ENCODE measurements at places on chromosomes 5 and 9. TPM values are rescaled to one million over a fixed set of nuclear protein-coding genes. Genes with fewer than 3 reads are reported as not detected.
A peak's percentile ranks its signal among the peaks of the same experiment; 100 is the strongest.

DNA sequence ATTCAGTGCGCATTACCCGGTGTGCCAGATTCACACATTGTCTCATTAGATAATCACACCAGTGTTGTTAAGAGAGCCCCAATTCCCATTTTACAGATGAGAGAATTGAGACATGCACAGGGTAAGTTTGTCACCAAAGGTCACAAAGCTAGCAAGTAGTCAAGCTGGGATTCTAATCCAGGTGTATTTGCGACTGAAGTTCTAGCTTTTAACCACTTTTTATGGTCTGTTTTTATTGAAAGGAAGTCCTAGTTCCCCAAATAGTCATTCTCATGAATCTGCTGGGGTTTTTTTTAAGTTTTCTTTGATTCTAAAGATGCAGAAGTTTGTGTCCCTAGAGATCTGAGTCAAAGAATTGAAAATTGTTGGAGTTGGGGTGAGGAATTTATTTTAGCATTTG, 136.5 kb downstream of the DPYSL3 start:
- no peak for DNase-seq

DNA sequence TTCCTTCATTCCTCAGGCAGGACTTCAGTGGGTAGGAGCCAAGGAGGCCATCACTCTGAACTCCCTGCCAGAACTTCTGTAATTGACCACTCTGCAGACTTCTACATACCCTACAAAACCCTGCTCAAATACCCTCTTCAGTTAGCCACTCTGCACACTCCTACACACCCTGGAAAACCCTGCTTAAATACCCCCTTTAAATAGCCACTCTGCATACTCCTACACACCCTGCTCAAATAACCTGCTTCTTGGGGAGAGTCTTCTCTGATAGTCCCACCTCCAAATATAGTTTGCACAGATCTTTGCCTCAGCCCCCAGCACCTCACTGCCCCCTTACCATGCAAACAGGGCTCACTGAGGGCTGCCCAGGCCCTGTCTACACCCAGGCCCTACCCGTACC, 18.6 kb upstream of the CARD19 start:
- no peak for DNase-seq

DNA sequence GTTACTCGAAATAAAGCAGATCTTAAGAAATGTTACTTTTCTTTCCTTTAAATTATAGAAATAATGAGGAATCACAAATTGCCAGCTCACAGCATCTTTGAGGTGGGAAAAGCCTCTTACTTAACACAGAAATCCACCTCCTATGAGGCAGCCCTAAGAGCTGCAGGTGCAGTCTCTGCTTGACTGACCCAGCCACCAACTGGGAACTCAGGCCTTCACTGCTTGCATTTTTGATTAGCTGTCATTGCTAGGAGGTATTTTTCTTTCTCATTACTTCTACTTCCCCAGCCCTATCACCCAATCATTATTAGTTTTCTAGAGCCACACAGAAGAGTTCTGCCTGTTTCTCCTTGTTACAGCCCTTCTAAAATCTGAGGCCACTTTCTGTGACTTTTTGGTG, 416.5 kb upstream of the KLF4 start:
- DNase-seq, result no peak

DNA sequence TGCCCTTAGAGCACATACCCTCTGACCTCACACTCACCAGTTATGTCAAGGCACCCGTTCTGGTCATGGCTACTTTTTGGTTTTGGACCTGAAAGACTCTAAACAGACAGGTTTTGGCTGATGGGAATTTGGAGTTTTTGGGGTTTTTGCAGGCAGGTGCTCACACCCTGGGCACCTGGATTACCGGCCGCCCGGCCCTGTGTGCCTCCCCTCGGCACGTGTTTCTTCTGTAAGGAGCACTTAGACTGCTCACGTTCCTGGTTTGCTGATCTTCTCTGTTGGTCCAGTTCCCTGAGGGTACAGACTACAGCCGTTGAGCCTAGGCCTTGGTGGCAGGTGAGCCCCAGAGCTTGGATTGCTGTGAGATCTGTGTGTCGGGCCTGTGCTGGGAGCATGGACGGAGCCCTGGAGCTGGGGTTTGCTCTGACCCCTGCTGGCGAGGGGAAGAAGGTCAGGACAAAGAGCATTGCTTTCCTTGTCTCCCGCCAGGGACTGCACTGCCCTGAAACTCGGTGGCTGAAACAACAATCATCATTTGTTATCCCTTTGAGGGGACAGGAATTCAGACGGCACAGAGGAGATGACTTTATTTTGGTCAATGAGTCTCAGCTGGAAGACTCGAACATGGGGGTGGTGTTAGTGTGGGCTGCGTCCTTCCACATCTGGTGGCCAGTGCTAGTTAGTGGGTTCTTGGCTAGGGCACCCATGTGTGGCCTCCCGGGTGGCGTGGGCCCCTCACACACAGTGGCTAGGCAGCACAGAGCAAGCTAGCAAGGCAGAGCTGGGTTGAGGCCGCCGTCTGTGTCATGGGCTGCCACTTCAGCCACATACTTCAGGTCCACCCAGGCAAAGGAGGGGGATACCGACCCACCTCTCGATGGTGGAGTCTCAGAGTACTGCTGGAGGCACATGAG, 76.4 kb downstream of the EHMT1 start:
- no peak for DNase-seq

GRCh38 chr5:153358315-153358976, 132.0 kb upstream of the GRIA1 start:
- DNase-seq, result no peak

- DNase-seq, result peak; percentile 99
Measured at GRCh38 chr5:91379914-91380490, 3.1 kb downstream of the ARRDC3 start.

- DNase-seq, result no peak
Measured at GRCh38 chr5:78698191-78698791, 49.7 kb upstream of the LHFPL2 start.

DNA sequence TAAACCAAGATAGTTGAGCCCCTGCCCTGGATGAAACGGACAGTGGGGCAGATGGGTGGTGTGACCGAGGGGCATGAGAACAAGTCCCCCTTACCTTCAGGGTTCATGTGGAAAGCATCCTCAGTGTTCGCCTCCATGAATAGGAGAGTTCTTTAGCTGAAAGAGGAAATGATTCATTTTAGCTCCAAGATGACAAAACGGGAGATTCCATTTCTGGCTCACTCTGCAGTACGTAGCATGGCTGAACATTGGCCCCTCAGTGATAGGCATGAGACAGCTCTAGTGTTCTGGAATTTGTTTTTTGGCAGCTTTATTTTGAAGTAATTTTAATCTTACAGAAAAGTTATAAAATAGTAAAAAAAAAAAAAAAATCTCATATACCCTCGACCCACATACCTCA, 70.2 kb upstream of the AGXT2 start:
- DNase-seq, result no peak

GRCh38 chr9:9215050-9215449, 1397.8 kb downstream of the PTPRD start:
- DNase-seq, result no peak

DNA sequence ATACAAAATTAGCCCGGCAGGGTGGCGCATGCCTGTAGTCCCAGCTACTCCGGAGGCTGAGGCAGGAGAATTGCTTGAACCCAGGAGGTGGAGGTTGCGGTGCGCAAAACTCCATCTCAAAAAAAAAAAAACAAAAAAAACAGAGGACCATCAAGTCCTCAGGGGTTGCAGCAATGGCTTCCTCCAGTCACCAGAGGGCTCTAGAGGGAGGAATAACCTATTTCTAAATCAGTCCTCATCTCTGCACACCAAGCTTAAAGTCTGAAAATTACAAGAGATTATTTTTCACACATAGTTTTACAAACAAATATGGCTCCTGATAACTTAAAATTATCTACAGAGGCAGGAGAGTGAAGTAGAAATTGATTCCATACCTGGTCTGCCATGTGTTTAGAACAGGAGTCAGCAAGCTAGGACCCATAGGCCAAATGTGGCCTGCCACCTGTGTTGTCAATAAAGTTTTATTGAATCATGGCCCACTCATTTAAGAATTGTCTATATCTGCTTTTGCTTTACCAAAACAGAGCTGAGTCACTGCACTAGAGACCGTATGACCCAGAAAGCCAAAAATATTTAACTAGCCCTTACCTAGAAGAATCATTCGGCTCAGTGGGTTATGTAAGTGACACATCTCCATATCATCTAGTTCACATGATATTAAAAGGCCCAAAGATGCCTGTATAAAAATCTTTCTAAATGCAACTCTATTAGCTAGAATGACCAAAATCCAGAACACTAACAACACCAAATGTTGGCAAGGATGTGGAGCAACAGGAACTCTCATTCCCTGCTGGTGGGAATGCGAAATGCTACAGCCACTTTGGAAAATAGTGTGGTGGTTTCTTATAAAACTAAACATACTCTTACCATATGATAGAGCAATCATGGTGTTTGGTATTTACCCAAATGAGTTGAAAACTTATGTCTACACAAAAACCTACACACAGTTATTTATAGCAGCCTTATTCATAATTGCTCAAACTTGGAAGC, 207.7 kb downstream of the FRMD3 start:
- DNase-seq, result no peak

GRCh38 chr5:158755986-158756385, 343.7 kb downstream of the EBF1 start:
- no peak for DNase-seq

DNA sequence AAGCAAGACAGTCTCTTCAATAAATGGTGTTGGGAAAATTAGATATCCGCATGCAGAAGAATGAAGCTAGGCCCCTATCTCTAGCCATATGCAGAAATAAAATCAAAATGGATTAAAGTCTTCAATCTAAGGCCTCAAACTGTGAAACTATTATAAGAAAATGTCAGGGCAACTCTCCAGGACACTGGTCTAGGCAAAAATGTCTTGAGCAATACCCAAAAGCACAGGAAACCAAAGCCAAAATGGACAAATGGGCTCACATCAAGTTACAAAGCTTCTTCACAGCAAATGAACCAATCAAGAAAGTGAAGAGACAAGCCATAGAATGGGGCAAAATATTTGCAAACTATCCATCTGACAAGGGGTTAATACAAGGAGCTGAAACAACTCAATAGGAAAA, 338.8 kb downstream of the NNT start:
- no peak for DNase-seq

DNA sequence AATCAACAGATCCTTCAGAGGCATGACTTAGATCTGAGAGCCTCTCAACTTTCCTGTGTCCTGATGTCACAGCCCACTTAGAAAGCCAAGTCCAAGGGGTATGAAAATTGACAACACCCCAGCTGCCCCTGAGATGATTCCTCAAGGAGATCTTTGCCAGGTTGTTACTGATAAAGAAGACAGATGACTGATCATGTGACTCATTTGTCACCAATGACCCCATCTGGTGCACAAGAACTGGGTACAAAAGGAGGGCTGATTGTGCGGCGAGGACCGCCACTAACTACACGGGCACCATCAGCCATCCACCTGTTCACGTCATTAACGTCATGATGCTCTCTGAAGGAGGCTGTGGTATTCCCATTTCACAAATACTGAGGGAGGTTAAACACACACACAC, 583.2 kb upstream of the KLF4 start:
- DNase-seq, result no peak

DNA sequence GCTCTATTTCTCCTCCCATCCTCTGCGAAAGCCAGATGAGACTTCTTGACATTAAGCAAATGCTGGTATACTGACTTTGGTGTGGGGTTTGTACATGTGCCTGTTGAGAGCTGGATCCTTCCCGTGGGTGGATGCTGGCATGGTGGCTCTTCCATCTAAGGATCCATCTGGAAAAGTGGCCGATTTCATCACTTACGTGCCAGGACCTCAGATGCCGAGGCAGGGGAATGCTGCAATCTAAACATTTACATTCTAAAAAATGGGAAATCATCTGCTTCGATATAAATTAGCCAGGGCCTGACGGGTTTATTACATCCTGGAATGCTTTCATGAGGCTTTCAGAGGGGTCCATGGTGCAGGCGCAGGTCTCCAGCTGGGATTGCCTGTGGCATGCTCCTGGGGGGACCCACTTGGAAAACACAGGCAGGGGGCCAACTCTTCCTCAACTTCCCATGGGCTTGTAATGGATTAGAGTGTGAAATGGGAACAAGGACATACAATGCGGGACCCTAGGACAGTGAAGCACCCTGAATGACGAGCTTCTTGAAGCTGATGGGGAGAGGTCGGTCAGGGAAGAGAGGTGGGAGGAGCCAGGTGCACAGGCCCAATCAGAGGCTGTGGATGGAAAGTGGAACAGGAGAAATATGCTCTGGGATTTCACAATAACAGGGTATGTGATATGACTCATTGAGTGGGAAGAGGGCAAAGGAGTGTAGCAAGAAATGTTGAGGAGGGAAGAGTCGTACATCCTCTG, 105.5 kb upstream of the PITX1 start:
- no peak for DNase-seq

- DNase-seq, result no peak
Measured at GRCh38 chr5:132854301-132854700, 12.0 kb downstream of the GDF9 start.

DNA sequence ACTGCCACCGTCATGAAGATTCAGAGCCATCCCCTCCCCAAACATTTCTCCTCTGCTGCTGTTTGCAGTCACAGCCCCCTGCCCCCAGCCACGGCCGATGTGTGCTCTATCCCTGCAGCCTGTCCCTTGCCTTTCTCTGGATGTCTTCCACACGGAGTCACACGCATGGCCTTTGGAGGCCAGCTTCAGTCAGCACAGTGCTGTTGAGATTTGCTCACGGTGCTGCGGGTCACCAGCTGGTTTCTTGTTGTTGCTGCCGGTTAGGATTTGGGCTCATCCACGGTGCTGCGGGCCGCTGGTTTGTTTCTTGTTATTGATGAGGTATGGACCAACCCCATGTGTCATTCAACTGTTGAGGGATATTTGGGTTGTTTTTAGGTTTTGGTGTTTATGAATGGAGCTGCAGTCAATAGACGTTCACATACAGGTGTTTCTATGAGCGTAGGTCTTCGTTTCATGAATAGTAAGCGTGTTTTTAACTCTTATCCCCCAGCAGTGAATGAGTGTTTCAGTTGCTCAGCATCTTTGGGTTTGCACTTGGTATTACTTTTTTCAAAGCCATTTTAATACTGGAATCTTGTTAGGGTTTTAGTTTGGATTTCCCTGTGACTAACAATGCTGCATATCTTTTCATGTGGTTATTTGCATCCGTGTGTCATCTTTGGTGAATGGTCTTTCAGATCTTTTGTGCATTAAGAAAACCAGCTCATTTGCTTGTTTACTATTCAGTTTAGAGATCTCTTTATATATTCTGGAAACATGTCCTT, 57.6 kb downstream of the AHRR start:
- peak; percentile 51 for DNase-seq

GRCh38 chr5:68378204-68378820, 162.8 kb downstream of the PIK3R1 start:
- no peak for DNase-seq

Gene BHMT2
- 8.9 TPM for total RNA-seq

Gene GABBR2
- 0.38 TPM for total RNA-seq

Gene PCDHB10
- total RNA-seq, result 0.84 TPM

Gene WNT8A
- total RNA-seq, result not detected

Gene SAXO1
- not detected for total RNA-seq

Gene STC2
- 10.4 TPM for total RNA-seq

Gene PRUNE2
- total RNA-seq, result 1.9 TPM

Gene CCDC180
- total RNA-seq, result 1.7 TPM

Gene UBE2QL1
- 21.9 TPM for total RNA-seq

Gene ANKRD33B
- 4.1 TPM for total RNA-seq

Gene NOTCH1
- total RNA-seq, result 18.7 TPM

Gene PDE6A
- total RNA-seq, result 0.05 TPM

Gene PCDHGC5
- total RNA-seq, result 2.4 TPM
